ENCODE measurements at places on chromosomes 16 and 17. TPM values are rescaled to one million over a fixed set of nuclear protein-coding genes. Genes with fewer than 3 reads are reported as not detected.
A peak's percentile ranks its signal among the peaks of the same experiment; 100 is the strongest.

- DNase-seq, result no peak
Measured at GRCh38 chr17:1612400-1612799, 16.2 kb downstream of the SLC43A2 start.

DNA sequence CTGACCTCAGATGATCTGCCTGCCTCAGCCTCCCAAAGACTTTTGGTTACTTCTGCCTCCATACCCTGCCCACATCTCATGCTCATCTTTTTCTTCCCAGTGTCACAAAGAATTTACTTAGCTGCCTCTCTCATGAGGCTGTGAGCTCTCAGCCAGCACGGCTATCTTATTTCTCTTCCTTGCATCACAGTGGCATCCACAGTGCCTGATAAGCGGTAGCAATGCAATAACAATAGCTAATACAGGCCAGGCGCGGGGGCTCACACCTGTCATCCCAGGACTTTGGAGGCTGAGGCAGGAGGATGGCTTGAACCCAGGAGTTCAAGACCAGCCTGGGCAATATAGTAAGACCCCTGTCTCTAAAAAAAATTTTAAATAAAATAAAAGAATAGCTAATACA, 15.5 kb upstream of the MARVELD3 start:
- DNase-seq, result no peak

The KRT33A gene
- not detected for total RNA-seq

The MLYCD gene
- 3.8 TPM for total RNA-seq

The PITPNM3 gene
- total RNA-seq, result 0.99 TPM

DNA sequence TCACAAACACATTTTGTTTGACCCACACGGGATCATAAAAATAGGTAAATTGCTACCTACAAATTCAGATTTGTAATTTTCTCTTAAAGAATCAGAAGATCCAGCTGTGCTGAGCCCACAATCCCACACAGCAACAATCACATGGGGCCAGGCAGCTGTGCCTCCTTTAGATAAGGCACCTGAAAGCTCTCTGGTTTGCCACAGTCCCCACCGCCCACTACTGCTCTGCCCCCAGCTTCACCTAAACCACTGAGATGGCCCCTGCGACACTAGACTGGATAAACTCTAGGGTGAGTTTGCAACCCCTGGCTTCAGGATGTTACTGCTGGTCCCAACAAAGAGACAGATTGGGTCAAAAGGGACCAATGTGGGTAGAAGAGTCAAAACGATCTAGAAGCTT, 96.8 kb downstream of the GSG1L start:
- no peak for DNase-seq

GRCh38 chr17:2924211-2924610, 128.0 kb downstream of the RAP1GAP2 start:
- DNase-seq, result peak; percentile 57

The NTN1 gene
- total RNA-seq, result 0.51 TPM

The CES5A gene
- total RNA-seq, result not detected
